ENCODE measurements at places on chromosomes 7 and 10.

- no peak for DNase-seq
Measured at GRCh38 chr7:10121631-10122030, 852.0 kb upstream of the PHF14 start.

- DNase-seq = no peak
Measured at GRCh38 chr10:36636879-36637278, 488.5 kb upstream of the ANKRD30A start.

DNA sequence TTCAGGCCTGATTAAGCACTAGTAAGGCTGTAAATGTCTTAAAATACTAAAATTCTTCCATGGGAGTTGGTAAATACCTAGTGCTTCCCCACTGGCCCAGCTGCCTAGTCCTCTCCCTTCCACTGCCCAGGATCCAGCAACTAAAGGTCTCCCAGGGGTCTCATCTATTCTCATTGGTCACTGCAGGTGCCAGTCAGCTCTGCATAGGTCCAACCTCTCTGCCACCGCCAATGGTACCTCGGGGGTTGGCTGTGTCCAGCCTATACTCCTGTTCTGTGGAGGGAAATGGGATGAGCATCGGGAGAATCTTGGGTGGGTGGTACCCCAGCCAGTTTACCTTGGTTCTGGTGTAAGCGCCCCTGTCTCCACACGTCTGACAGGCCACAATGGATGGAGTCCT, 6.1 kb upstream of the CREB5 start:
- DNase-seq = no peak

DNA sequence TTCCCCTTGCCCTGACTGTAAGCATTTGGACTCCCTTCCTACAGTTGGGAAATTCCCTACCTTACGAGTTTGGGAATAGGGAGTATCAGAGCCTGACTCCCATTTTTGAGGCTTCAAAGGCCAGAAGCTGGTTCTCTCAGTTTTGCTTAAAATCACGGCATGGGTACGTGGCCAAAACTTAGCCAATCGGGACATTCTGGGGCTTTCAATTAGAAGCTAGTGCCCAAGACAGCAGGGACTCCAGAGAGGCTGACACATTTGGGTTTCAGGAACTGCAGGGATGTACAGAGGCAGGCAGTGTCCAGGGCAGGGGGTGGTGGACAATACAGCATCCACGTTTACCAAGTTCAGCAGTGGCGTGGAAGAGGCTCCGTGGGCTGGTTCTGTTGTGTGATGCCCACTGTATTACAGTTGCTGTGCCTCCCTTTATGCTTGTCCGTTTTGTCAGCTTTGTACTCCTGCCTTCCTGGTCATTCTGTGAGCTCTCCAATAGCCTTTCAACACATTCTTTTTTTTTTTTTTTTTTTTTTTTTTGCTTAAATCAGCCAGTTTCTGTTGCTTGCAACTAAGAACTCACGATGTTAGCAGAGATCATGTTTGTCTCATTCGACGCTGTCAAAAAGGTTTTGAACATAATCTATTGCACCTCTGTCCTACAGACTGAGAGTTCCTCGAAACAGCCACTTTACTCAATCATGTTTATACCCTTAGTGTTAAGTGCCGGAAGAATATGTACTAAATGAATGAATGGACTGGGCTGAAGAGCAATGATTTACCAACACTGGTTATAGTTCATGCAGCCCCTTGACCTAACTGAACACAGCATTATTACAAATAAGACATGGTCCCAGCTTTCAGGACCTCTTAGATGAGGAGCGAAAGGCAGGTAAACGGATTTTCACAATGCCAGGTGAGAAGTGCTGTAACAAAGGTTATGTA, 1.1 kb downstream of the GGCT start:
- DNase-seq = no peak

DNA sequence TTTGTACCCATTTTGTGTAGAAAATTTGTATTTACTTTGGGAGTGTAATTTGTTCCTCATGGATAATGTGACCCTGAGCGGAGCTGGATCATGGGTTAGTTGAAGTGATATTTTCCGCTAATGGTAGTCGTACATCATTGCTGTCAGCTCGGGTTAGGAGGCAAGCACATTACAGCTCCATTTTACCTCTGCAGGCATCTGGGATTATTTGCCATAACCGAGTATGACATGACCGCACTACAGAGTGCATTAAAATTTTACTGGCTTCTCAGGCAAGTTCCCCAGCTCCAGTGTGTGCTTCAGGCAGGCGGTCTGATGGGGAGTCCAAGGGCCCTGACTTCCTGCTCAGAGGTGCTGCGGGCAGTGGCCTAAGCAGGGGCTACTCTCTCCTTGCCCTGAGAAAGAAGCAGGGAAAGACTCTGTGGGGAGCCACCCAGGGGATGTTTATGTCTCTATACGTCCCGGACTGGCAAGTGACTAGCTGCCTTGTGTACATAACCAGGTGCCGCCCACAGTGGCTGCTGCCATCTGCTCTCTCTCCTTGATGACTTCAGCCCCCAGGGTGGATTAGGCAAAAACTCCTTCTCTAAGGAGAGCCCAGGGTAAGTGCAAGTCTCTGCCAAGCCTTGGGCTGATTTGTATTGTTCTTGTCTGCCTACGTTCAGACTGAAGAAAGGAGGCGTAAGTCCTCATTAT, 685.3 kb upstream of the GALNT17 start:
- DNase-seq = no peak

GRCh38 chr10:79415736-79416577, 29.5 kb downstream of the ZCCHC24 start:
- no peak for DNase-seq

GRCh38 chr10:71632200-71632820, 87.3 kb downstream of the C10orf105 start:
- no peak for DNase-seq

- DNase-seq = no peak
Measured at GRCh38 chr7:13153266-13153665, 465.8 kb downstream of the ARL4A start.

- no peak for DNase-seq
Measured at GRCh38 chr7:88046839-88047573, 113.0 kb downstream of the ADAM22 start.

DNA sequence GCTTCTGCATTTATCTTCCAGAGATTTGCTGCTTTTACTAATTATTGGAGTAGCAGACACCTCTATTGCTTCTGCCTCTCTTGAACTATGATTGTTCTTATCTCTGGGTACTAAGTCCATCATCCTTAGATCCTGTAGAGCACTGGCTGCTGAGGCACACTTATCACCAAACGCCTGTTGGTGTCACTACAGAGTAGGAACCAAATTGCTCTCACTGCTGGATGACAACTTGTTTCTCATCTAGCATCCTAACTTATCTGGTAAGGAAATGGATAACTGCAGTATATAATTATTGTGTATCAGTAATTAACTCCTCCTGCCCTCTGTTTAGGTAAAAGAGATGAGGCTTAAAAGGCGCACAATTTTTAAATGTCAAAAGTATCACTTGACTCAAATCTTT, 1059.4 kb downstream of the NRG3 start:
- no peak for DNase-seq

GRCh38 chr7:133275008-133275407, 22.1 kb downstream of the EXOC4 start:
- DNase-seq = no peak

DNA sequence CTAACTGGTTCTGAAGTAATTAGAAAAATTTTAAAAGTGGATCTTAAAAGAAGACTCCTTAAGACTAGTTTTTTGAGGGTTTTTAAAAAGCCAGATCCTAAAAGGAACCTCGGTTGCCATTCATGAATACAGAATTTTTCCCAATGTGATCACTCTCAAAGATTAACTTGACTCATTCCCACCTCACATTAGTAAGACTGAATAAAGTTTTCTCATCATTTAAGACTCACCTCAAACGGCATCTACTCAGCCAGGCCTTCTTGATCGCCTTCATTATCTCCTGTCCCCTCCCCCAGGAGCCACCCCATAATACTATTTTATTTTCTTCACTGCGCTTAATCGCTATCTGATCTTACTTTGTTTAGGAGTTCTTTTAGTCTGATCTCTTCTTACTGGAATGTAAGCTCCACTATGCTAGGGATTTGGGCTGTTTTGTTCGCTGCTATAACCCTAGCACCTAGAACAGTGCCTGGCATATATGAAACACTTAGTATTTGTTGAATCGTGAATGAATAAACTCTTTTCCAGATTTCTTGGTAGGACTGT, 55.9 kb upstream of the PCGF5 start:
- DNase-seq = no peak

- DNase-seq = no peak
Measured at GRCh38 chr10:127310430-127310829, 114.0 kb upstream of the INSYN2A start.

DNA sequence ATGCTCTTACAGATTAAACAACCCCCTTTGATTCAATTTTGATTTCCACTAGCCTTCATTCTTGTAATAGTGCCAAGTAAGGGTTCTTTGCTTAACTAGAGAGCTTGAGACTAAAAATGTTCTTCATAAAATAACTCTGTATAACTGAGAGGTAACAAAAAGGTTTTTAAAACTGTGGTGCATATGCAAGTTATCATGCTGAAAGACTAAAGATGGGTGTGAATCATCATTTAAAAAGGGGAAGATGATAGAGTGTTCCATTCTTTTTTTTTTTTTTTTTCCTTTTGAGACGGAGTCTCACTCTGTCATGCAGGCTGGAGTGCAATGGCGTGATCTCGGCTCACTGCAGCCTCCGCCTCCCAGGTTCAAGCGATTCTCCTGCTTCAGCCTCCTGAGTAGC, 11.1 kb downstream of the MDFIC start:
- DNase-seq = no peak

DNA sequence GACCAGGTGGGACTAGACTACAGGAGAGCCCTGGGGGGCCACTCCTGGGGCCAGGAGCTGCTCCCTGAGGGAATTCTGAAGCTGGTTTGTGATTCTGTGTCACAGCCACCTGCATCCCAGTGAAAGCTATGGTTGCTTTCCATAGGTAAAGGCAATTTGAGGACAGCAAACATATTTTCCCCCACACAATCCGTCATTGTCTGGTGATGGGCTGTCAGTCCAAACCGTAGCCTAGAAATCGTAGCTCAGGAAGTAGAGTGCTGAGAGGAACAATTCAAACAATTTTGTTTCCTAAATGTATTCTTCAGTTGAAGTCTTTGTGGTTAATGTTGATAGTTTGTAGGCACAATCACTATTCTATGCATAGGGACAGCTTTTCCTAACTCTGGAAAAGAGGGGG, 106.0 kb upstream of the INSYN2A start:
- DNase-seq = no peak

- no peak for DNase-seq
Measured at GRCh38 chr7:31464601-31465000, 49.3 kb upstream of the ITPRID1 start.

GRCh38 chr7:72235351-72235750, 176.8 kb downstream of the CALN1 start:
- DNase-seq = no peak

GRCh38 chr10:114561008-114561523, 97.0 kb downstream of the ABLIM1 start:
- DNase-seq = no peak

- no peak for DNase-seq
Measured at GRCh38 chr7:122746948-122747347, 44.2 kb upstream of the RNF148 start.

- no peak for DNase-seq
Measured at GRCh38 chr10:60606343-60607080, 171.8 kb upstream of the CDK1 start.

- DNase-seq = no peak
Measured at GRCh38 chr7:134470864-134471263, 12.0 kb upstream of the AKR1B1 start.

DNA sequence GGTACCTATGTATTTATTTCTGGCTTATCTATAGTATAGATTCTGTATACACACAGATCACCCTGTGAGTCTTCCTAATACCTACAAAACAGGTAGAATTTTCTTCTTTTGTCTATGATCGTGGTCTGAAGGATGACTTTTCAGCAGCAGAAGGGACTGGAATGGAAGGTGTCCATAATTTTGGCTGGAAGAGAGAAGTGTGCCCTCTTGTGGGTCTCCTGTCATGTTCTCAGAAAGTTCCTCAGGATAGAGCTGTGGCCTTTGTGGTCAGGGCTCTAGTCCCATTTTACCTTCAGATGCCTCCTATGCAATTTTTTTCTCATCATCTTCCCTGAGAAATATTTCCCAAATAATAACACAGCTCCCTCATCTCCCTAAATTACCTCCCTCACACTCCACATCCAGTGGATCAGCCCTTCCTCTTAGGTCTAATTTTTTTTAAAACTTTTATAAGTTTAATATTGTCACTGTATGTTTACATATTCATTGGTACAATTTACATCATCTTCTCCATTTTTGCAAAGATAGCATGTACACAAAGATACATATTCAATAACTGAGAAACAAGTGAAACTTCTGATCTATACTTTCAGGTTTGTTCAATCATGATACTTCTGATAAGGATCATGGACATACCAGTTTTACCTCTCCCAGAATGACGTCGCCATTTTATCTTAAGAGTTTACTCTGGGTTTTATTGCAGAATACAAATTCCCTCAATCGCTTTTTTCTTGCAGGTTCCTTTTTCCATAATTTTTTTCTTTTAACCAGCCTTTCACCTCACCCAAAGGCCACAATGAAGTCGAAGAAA, 112.7 kb downstream of the REEP3 start:
- no peak for DNase-seq

- DNase-seq = no peak
Measured at GRCh38 chr10:17536221-17536620, 81.0 kb downstream of the HACD1 start.

DNA sequence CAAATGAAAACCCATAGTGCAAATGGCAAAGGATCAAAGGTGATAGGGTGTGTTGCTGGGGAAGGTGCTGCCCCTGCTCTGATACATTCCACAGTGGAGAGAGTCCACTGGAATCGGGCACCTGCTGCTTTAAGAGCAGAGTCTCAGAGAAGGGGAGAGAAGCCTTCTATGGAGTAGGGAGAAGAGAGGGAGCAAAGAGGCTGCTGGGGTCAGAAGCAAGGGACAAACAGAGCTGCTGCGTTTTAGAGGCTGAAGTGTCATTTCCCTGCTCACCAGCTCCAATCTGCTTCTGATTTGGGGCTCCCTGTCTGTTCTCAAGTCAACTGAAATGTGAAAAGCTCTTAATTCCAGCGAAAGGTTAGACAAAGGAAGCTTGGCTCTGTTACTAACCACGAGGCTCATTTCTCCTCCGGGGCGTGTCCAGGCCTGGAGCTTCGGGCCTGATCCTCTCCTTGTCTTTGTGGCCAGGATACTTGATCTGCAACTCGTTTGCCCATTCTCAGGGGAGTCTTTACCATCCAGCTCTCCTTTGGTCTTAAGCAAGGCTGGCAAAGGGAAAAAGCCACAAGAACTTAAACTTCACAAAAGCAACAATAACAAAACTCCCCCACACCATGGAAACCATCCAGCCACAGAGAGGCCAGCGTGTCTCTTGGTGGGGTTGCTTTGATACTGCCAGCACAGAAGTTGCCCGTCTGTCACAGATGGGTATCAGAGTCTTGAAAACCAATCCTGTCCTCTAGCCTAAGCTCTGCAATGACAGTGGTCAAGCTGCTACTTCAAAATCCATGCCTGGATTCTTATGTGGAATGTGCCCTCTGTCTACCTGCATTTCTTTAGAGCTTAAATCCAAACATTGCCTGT, 692.6 kb downstream of the SUGCT start:
- DNase-seq = no peak

Data from NCI-H2029 (cell line).